ENCODE measurements at places on chromosomes 5 and 9. TPM values are rescaled to one million over a fixed set of nuclear protein-coding genes. Genes with fewer than 3 reads are reported as not detected.

DNA sequence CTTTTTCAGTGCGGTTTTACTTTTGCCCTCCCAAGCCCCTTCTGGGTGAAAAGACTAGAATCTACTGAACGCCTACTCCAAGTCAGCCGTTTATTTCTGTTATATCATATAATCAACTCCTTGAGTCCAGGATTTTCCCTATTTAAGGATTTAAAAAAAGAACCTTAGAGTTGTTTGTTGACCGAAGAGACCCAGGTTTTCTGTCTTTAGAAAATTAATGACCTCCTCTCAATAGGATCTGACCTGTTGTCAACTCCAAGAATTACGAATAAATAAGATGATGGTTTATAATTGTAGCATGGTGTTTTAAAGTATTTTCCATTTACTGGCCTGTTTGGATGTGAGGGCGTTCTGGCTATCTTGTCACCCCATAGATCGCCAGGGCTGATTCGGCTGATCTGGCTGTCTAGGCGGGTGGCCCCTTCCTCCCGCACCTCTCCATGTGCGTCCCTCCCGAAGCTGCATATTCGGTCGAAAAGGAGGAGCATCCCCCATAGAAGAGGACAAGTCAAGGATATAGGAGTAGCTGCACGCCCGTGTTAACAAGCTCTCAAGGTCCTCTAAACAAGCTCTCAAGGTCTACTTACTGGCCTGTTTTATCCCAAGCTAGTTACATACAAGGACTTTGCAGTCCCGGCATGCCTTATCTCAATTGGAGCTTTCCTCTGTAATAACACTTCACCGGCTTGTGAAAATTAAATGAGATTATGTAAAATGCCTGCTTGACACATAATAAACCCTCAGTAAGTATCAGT, 1.1 kb upstream of the UBAP2 start:
- no peak for DNase-seq

DNA sequence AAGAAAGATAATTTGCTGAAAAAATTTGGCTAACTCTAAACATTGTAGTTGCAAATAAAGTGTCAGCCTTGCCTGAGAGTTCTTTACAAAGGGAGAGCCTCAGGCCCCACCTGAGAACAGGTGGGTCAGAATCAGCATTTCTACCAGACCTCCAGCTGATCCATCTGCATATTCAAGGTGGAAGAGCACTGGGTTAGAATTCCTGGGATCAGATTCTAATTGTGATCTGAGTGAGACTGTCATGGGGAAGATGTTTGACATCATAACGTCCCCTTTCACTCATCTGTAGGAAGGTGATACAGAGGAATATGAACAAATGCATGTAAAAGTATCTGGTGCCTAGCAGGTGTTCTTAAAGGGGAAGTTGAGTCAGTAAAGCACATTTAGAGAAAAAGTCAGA, 54.6 kb downstream of the FBXL7 start:
- DNase-seq, result no peak

DNA sequence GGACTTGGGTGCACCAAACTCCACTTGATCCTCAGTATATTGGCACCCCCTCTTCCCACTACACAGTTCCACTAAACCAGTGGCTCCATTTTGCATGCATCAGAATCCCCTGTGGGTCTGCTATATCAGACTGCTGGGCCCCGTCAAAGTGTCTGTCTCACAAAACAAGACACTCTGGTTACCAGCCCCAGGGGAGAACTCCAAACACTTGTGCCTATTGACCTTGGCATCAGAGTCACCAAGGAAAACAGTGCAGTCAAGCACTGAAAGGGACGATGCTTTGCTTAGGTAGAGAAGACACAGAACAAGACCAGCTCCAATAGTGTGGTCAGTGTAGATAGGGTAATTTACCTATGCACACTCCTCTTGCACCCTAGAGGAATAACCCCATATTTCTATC, 205.8 kb upstream of the RAI14 start:
- no peak for DNase-seq

DNA sequence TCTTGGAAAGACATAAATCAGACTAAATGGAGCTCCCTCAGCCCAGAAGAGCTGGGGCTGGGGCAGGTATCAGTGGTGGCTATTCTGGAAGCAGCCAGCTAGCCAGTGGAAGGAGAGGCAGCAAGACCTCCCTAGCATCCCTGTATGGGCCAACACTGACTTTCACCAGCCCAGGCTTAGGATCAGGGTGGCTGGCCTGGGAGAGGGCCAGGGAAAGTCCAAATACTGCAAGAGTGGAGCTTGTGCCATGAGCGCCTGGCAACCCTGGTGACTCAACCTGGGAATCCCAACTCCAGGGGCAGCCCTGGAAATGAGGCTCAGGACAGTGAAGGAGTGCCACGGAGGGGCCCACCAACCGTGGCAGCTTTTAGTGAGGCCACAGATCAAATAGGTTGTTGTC, 7.6 kb upstream of the IRF1 start:
- DNase-seq, result peak; percentile 92

DNA sequence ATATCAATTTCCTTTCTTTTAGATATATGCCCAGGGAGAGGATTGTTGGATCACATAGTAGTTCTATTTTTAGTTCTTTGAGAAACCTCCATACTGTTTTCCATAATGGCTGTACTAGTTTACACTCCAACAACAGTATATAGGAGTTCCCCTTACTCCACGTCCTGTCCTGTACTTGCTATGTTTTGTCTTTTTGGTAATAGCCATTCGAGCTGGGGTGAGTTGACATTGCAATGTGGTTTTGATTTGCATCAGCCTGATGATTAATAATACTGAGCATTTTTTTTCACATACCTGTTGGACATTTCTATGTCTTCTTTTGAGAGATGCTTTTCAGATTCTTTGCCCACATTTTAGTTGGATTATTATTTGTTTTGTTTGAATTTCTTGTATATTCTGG, 445.9 kb downstream of the NTRK2 start:
- DNase-seq, result no peak

- DNase-seq, result no peak
These were observed 314.3 kb upstream of the CHD1 start for GRCh38 chr5:99243111-99243510.

DNA sequence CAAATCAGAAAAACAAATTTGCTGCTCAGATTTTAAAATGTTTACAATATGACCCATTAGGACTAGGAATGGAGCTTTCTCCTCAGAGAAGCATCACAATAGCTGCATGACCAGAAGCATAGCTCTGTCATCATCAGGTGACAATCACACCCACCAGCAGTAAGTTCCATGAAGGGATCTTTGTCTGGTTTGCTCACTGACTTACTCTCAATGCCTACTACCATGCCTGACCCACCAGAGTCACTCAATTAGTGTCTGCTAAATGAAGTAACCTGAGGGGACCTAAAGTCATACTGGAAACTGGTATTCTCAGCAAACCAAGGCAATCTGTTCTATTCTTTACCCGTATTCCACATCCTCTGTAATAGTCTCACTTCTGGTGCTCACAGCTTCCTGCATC, 7.7 kb downstream of the ERMP1 start:
- no peak for DNase-seq

- no peak for DNase-seq
These were observed 541.4 kb downstream of the PRELID2 start for GRCh38 chr5:145293716-145294115.

- DNase-seq, result peak; percentile 49
These were observed 10.0 kb downstream of the CRAT start for GRCh38 chr9:129100383-129101169.

- no peak for DNase-seq
These were observed 58.5 kb downstream of the MLANA start for GRCh38 chr9:5949103-5949699.

The TERT gene
- total RNA-seq, result not detected

GRCh38 chr9:95406121-95406520, 88.6 kb upstream of the FANCC start:
- DNase-seq, result no peak

- no peak for DNase-seq
These were observed 102.2 kb downstream of the SERINC5 start for GRCh38 chr5:80153586-80154126.

The SEMA4D gene
- total RNA-seq, result 0.88 TPM

DNA sequence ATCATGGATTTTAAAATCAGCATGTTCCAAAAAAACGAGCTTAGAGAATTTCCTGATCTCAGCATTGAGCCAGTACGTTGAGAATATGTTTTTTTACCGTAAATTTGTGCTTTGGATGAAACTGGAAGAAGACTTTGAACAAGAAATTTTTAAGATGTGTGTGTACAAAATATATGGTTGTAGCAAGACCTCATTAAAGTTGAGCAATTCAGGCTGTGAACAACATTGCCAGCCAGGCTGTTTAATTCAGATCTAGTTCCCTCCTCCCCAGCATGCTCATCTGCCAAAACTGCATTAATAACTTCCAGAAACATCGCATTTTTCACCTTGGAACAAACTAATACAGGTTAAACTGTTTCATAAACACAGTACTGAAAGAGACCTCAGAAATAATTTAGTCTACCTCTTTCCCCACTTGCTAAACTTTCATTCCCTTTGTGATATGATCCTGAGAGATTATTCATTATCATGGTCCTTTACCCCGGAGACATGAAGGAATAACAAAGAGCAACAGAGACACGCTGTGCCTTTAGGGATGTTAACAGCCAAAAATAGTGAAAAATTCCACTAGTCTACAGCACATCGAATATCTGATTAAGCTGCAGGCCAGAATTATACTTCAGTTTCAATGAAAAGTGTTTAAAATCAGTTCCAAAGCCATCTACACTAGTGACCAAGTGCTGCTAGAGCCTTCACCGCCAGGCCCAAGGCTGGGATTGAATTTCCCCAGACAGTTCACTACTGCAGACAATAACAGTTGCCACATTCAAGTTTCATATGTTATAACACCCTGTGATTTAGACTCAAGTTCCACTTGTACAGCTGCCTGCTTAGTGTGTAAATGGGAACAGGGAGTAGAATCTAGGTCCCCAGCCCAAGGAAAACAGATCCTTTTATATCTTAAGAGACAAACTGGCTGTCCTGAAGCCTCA, 89.6 kb downstream of the EFNA5 start:
- DNase-seq, result no peak

- DNase-seq, result no peak
These were observed 92.0 kb downstream of the THBS4 start for GRCh38 chr5:80127116-80127552.

- DNase-seq, result peak; percentile 91
These were observed 122.8 kb downstream of the ENC1 start for GRCh38 chr5:74517700-74518099.

DNA sequence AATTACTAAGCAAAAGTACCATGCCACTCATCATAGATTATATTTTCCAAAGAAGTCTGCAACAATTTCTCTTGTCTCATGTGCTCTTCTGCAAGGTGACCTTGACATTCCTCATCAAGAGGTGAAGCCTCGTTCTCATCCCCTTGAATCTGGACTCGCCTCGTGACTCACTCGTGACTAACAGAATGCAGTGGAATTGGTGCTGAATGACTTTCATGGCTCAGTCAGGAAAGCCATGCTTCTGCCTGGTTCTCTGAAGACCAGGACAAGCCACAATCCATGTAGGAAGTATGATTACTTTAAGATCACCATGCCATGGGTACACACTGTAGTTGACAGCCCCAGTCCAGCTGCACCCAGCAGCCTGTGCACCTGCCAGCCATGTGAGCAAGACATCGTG, 335.8 kb downstream of the GADD45G start:
- no peak for DNase-seq

The GLDC gene
- 0.72 TPM for total RNA-seq

The FRRS1L gene
- total RNA-seq, result 0.36 TPM

DNA sequence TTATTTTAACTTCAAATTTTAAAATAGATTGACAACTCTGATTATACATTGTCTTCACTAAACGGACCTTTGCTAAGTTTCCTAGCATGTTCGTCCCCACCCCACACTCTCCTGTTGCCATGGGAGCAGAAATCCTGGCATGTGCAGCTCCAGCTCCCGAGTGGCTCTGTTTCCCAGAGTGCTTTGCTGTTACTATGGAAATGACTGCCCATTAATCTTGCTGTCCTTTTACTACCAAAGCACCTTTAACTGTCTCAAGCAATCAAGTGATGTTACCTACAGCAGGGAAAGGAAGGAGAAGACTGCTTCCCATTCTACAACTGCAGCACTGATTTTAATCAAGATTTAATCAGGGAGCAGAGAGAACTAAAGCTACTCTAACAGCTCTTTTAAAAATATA, 212.0 kb upstream of the KIF2A start:
- DNase-seq, result peak; percentile 88

DNA sequence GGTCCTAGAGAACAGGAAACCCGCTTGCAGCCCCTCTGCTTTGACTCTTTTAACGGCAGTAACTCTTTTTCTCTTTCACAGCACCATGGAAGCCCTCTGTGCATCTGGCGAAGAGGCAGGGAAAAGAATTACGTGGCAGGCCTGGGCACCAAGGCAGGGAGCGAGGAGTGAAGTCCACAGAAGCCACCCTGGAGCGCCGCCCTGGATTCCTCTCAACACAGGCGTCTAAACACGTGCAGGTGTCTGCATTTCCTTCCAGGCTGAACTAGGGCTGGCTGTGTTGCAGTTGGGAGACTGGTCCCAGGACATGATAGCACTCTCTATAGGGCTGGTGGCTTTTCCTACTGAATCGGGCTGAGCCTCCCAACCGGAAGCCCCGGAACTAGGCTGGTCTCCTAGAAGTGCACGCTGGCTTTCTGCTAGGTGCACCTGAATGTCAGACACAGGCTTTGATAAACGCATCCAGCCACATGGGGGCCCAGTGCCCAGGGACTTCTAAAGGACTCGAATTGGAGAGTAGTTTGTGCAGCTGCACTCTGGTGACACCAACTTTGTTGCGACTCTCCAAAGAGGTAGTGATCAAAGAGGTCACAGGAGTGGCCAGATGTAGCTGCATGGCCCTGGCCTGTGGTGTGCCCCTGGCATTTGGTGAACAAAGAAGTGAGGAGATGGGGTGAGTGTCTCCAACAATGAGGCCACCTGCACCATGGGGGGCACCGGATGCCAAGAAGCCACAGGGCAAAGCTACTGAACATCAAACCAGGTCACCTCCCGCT, 54.5 kb downstream of the AK8 start:
- DNase-seq, result no peak

The GZMA gene
- total RNA-seq, result not detected

The MAMDC4 gene
- total RNA-seq, result 0.88 TPM

- peak; percentile 49 for DNase-seq
These were observed 9.2 kb downstream of the POC5 start for GRCh38 chr5:75707911-75708509.

The ZNF366 gene
- total RNA-seq, result not detected

DNA sequence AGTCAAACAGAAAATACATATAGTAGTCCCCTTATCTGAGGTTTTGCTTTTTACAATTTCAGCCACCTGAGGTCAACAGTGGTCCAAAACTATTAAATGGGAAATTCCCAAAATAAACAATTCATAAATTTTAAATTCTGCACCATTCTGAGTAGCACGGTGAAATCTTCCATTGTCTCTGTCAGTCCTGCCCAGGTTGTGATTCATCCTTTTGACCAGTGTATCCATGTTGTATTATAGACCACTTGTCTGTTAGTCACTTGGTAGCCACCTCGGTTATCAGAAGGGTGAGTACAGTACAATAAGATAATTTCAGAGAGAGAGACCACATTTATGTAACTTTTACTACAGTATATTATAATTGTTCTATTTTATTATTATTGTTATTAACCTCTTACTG, 2.8 kb downstream of the CCDC152 start:
- DNase-seq, result no peak

GRCh38 chr5:158436271-158437065, 577.5 kb upstream of the CLINT1 start:
- no peak for DNase-seq
